NCI-H1417 (cell line): ENCODE measurements at places on chromosomes 12 and 14.
A peak's percentile ranks its signal among the peaks of the same experiment; 100 is the strongest.

- DNase-seq: no peak
Observed at GRCh38 chr14:76396714-76397187, 20.8 kb downstream of the ESRRB start.

DNA sequence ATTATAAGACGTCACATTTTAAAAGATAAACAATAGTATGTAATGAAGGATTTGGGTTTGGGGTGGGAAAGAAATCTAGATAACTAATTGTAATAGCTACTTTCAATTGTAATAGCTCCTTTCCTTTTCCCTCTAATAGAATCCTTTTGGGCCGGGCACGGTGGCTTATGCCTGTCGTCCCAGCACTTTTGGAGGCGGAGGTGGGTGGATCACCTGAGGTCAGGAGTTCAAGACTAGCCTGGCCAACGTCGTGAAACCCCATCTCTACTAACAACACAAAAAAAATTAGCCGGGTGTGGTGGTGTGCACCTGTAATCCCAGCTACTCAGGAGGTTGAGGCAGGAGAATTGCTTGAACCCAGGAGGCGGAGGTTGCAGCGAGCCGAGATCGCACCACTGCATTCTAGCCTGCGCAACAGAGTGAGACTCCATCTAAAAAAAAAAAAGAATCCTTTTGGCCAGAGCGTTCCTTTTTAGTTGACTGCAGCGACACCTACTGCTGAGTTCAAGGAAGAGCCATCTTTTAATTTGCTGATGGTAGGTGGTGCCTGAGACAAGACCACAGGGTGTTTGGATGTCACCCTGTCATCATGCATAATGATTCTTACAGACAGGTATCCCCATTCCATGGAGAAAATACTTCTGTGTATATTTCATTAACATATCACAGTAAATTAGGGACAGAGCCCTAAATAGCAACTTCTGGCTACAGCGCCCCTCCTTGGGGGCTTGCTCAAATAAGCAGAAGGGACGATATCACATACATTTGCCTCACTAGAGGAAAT lies 79.5 kb downstream of the ARMH4 start:
- DNase-seq: peak; percentile 87

DNA sequence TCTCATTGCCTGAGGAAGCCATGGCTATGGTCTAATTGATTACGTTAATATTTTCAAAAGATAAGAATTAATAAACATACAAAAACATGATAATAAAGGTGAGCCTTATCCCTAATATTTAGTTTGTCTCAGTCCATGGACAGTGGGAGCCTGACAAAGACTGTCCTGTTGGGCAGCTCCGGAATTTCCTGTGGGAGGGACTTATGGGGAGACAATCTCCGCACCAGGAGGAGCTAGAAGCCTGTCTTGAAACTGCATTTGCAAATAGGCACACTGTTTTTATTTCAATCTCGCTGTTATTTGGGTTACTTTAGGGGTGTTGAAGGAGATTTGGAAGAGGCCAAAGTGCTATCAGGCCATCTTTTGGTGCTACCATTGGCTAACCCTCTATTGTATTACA lies 50.8 kb upstream of the ZDHHC17 start:
- no peak for DNase-seq

DNA sequence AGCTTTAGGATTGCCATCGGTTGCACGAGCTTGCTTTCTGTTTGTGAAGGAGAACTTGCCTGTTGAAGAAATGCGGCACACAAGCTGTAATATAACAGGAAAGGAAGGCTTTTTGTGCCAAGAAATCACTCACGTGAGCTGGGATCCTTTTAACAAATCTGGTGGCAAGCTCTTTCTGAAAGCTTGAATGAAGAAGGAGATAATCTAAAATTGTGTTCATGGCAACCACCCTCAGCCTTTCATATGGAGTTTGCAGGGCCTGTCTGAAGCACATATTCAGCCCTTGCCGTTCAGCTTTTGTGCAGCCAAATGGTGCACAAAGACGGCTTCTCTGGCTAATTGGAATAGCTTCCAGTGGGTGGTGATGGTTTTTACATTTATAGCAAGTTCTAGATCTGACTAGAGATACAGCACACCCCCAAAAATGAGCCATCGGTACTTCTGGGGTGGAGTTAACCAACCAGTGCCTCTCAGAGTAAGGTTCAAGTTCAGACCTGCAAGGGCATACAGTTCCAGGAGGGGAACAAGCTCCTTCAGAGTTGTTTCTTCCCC lies 107.4 kb downstream of the AEBP2 start:
- DNase-seq: no peak

DNA sequence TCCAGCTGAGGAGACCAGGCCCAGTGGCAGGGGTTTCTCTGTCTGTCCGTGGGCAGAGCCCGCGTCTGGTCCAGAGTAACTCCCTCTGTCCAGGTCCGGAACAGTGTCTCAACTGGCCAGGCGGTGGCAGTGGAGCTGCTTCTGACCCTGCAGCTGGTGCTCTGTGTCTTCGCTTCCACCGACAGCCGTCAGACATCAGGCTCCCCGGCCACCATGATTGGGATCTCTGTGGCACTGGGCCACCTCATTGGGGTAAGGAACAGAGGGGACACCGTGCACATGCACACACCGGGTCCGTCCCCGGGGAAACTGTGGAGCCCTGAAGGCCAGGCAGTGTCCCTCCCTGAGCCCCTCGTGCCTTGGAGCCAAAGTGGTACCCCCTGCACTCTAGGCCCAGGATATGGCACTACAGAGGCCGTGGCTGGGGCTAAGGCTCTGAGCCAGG lies 1.5 kb downstream of the AQP6 start:
- no peak for DNase-seq

- DNase-seq: no peak
Observed at GRCh38 chr14:96991226-96991625, 194.0 kb downstream of the VRK1 start.

DNA sequence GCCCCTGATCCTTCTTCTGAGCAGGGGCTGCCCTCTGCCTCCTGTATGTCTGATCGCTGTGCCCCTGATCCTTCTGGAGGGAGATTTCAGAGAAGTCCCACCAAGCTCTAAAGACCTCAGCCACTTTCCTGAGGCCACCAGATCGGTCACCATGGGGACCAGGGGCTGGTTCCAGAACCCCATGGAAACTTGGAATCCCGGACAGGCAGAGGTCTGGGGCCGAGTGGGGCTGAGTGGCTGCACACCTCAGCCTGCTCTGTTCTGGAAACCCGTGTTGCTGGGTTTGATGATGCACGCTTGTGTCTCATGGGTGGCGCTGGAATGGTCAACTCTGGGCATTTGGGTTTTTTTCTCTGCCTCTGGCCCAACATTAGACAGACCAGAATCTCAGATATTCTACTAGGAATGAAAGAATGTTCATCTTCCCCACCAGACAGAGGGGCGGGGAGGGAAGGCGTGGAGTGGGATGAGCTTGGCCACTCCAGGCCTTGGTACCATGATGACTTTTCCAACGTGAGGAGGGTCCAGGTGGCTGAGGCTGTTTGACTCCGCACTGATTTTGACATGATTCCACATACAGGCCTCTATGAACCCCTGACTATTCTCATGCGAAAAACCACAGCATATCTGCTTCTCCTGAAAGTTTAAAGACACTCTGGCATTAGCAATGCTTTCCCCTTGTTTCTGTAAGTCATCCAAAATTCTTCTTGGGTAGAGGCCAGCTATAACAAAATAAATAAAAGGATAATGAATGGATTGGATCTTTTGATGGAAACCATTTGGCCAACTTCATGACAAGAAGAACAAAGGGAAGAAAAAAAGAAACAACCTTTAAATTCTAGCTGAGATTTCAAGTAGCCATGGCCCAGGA lies 114.5 kb downstream of the ADGRD1 start:
- no peak for DNase-seq

- DNase-seq: no peak
Observed at GRCh38 chr14:33444136-33444535, 505.5 kb downstream of the NPAS3 start.

DNA sequence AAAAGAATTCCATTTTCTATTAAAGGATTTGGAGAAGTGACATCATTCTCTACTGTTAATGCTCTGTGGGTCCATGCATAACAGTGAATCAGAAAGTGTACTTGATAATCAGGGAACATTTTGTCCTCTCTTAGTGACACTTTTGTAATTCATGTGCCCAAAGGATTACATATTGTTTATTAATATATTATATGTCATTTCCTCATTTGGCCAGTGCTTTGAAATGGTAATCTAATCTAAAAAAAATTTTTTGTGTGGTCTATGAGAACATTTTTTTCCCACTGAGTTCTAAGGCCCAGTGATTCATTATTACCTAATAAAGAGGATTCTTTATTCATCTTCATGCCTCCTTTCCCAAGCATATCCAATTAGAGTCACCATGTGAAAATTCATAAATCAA lies 79.7 kb upstream of the MYF6 start:
- DNase-seq: no peak

- no peak for DNase-seq
Observed at GRCh38 chr14:102213470-102213869, 73.8 kb downstream of the WDR20 start.

GRCh38 chr12:131721548-131721947 lies 10.7 kb downstream of the SFSWAP start:
- no peak for DNase-seq

DNA sequence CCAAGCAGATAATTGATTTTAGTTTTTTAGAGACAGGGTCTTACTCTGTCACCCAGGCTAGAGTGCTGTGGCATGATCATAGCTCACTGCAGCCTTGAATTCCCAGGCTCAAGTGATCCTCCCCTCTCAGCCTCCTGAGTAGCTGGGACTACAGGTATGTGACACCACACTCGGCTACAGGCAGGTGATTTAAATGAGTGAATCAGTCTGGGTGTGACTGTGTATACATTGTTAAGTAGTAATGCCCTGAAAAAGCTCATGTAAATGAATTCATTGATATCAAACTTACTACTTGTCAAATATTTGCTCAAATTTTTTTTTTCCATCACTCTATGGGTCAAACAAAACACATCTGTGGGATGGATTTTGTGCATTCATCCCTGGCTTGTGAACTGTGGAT lies 6.3 kb upstream of the USP44 start:
- DNase-seq: no peak

- no peak for DNase-seq
Observed at GRCh38 chr12:54238531-54238930, 41.4 kb downstream of the CBX5 start.

DNA sequence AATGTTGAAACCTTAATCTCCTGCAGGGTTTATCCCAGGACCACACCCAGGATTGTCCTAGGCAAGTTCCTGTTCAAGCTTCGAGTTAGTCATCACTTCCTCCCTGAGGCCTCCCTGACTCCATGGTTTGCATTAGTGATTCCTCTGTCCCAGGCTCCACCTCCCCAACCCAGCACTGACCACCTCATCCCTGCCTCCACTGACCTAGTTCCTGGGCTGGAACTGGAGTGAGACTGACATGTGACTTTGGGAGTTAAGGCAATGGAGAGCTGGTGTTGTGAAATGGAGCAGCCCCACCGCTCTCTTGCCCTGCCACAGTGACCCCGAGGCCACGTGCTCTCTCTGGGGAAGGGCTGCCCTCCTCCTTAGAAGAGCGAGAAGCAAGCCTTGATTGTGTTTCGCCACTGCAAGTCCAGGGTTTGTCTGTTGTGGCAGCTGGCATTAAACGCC lies 15.8 kb upstream of the DTX1 start:
- no peak for DNase-seq

DNA sequence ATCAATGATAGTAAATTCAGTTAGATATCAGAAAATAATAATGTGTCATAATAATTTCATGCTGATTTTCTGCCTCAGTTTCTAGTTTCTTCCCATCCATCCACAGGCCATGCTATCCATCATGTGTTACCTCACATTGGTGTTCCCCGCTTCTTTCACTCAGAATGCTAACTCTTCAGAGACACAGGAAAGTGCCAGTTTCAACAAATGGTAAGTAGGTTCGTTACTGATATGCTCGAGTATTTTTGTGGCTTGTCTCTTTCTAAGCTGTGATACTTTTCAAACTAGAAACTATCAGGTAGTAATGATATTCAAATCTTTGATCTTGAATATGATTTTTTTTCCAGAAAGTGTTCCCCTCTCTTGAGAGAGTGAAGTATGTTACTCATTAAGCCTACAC lies 1.5 kb downstream of the KLRB1 start:
- no peak for DNase-seq

DNA sequence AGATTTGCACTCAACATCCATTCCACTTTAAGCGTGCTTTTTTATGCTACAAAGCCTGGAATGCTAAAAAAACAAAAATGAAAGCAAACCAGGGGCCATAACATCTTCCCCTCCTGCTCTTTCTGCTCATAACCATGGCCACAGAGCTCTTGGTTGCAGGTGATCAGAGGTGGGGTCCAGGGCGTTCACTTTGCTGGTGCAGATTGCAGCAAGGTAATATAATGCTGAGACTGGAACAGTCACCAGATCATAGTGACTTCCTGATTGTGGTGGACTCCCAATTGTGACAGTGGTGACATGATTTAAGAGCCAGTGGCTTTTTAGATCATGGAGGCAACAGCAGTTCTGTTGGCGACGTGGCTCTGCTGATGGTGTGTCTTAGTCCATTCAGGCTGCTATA lies 115.0 kb upstream of the CPM start:
- DNase-seq: no peak

DNA sequence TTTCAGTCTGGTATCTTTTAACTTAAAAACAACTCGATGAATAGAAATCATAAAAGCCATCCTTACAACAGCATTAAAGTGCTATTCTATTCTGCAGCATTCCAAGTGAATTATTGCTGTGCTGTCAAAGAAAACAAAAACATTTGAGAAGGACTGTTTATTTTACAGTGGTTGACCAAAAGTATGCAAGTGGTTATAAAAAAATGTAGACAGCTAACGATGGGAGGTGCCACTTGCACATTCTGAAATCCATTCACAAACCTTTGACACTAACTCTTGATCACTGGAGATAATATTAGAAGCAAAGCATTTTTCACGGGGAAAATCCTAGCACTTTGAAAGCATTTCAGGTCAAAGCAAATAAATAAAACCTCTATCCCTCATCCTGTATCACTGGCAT lies 55.6 kb downstream of the HMGA2 start:
- no peak for DNase-seq

DNA sequence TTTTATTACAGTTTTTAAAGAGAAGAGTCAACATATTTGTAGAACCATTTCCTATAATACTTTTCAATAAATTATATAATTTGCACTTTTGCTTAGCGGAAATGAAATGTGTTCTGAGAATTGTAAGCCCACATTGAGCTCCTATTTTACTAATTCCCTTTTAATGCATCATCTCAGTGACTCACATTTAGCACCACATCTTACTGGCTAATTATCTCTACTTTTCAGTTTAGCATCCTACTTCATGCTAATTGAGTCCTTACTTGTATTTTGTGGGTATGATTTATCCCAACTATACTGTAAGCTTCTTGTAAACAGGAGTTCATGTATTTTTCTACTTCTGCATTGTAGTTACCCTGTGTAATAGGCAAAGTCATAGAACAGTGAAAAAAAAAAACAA lies 67.5 kb downstream of the TMX1 start:
- DNase-seq: no peak

DNA sequence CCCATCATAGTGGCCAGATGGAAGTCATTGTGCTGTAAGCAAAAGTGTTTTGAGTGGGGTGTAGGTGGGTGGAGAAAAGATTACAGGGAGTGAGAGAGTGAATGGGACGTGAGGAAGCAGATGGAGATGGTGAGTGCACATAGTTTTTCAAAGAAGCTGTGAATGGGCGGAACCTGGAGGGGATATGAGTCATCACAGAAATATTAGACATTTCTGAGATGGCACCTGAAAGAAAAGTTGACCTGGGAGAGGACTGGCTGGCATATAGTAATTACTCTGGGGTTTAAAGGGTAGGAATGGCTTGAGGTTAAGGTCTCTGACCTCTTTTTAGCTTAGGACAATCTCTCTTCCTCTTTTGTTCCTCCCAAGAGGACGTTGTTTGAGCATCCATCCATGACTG lies 50.5 kb downstream of the ANO4 start:
- no peak for DNase-seq

GRCh38 chr14:81285245-81285644 lies 64.5 kb upstream of the GTF2A1 start:
- DNase-seq: no peak
